ENCODE measurements at places on chromosomes 2 and 18.

DNA sequence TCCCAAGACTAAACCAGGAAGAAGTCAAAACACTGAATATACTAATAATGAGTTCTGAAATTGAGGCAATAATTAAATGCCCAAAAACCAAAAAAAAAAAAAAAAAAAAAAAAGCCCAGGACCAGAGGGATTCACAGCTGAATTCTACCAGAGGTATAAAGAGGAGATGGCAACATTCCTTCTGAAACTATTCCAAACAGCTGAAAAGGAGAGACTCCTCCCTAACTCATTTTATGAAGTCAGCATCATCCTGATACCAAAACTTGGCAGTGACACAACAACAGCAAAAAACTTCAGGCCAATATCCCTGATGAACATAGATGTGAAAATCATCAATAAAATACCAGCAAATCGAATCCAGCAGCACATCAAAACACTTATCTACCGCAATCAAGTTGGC lies 108.5 kb upstream of the COL3A1 start:
- DNase-seq = no peak

DNA sequence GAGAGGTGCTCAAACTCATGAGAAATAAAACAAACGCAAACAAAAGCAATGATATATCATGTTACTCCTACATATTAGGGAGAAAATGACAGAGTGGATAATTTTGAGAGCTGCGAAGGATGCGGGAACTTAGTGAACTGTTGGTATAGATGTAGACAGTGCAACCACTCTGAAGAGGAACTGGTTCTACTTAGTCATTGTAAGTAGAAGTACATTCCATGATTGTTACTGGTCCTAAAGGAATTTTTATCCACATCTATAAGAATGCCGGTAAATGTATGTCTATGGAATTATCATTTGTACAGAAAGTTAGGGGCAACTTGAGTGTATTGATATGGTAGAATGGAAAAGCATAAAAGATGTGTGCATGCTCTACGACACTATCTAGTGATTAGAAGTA lies 1238.4 kb downstream of the LRP1B start:
- no peak for DNase-seq

GRCh38 chr2:54081574-54081973 lies 33.8 kb upstream of the ACYP2 start:
- no peak for DNase-seq

DNA sequence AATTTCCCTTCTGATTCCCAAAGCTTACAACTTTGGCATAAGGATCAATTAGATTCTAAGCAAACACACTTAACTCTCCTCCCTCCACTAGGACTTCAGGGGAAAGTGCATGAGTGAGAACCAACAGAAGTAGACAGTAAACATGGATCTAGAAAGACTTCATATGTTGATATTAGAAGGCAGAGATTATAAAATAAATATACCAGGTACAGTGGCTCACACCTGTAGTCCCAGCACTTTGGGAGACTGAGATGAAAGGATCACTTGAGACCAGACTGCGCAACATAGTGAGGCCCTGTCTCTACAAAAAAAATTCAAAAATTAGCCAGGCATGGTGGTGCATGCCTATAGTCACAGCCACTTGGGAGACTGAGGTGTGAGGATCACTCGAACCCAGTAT lies 15.9 kb downstream of the NBEAL1 start:
- no peak for DNase-seq

GRCh38 chr18:31686986-31687928 lies 2.9 kb upstream of the B4GALT6 start:
- DNase-seq = no peak

DNA sequence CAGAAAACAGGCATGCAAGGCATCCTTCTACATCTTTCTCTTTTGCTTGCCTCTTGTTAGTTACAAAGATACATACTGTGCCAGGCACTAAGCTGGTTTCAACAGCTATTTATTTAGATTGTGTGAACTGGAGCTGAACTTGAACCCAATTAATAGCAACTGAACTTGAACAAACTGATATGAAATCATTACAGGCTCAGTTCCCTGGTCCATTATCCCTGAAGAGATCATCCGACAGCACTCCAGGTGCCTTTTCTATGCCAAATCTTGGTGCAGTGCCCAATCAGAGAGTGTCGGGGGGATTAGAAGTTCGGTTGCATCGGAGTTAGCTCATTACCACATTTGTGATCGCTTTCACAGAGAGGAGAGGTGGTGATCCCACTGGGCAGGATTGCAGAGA lies 477.6 kb downstream of the PARD3B start:
- DNase-seq = no peak

GRCh38 chr2:238864207-238865014 lies 16.5 kb downstream of the TWIST2 start:
- DNase-seq = no peak

DNA sequence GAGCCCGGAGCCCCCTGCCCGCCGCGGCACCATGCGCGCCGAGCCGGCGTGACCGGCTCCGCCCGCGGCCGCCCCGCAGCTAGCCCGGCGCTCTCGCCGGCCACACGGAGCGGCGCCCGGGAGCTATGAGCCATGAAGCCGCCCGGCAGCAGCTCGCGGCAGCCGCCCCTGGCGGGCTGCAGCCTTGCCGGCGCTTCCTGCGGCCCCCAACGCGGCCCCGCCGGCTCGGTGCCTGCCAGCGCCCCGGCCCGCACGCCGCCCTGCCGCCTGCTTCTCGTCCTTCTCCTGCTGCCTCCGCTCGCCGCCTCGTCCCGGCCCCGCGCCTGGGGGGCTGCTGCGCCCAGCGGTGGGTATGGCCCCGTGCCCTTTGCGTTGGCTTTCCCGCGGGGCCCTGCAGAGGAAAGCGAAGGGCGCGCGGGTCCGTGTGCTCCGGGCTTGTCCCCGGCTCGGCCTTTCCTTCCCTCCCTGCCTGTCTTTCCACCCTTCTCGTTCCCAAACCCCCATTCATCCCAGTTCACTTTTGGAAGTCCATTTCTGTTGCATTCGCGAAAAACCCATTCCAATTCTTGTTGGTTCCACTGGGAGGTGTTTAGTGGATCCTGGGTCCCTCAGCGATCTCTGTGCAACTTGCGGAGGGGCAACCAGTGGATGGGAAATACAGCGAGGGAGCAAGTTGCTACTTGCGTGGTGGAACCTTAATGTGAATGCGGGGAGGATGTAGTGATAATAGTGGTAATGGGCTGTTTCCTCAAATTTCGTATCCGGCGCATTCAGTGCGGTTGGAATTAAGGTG lies 599 bp downstream of the ADAM23 start:
- no peak for DNase-seq

GRCh38 chr2:97712693-97713295 lies 582 bp upstream of the ZAP70 start:
- no peak for DNase-seq

DNA sequence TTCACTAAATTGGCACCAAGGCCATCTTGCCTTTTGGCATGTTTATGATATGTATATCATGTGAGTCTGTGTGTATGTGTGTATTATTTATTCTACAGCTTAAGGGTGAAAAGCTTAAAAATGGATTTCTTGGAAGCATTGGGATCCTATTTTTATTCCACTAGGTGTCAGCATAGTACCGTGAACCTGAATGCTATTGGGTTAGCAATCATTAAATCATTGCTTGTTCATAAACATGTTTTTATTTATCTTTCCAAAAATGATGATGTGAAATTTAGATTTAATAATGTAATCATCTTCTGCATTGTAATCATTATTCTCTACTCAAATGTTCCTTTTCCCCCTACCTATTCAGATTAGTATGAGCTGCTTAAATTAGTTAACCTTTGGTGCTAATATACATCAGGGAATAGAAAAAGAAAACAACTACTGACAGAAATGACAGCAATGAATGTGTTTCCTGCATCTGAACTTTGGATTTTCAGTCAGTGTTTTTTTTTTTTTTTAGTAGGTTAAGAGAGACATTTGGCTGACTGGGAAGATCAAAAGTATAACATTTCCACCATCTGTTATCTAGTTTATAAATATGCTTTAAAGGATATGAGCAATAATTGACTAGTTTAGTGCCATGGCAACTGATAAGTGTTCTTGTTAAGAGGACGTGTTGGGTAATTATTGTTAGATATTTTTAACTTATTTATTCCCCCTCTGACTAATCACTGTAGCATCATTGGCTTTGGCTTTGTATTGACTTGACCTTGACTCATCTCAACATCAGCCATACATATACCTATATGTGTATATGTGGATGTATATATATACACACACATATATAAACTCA lies 14.1 kb upstream of the ZSWIM2 start:
- no peak for DNase-seq

DNA sequence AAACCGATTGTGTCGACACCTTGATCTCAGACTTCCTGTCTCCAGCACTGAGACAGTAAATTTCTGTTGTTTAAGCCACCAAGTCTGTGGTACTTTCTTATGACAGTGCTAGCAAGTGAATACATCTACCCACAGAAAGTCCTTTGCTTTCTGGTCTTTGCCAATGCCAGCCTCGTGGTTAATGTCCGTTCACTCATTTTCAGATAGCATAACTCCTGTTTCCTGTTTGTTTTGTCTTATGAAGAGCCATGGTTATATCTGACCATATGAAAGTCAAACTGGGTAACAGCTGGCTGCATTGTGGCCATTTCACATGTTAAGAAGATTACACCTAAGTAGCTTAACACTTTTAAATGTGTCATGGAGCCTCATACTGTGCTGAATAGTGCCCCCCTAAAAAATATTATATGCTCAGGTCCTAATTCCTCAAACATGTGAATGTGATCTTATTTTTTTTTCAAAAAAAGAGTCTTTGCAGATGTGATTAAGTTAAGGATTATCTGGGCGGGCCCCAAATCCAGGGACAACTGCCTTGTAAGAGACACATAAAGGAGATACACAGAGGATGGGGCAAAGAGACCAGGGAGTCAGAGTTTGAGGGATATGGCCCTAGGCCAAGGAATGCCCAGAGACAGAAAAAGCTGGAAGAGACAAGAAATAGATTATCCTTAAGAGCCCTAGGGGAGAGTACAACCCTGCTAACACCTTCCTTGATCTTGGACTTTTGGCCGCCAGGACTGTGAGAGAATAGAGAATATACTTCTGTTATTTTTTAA lies 118.0 kb downstream of the KCNE4 start:
- DNase-seq = no peak

DNA sequence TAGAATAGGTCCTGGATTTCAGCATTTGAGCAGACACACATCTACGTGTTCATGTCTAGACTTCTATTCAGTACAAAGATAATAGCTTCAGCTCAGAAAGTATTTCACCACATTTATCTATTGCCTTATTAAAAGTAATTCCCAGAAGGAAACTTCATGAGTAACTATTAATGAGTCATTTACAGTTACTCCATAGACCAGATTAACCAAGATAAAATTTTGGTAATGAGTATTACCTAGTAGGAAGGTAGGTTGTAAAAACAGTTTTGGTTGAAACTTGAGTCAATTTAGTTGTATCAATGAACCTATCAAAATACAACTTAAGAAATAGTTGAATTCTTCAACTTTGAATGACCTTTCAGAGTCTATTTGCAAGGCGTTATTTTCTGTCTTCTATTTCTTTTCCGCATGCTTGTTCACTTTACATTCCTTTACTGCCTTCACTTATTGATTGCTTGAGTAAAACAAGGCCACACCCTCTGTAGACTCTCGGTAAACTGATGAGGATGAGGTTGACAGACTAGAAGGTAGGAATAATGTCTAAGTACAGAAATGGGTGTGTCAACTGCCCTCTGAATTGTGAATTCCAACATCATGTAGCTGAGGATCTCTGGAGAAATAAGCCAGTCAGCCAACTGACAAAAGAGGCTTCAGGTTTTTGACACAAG lies 1165.6 kb upstream of the ZEB2 start:
- no peak for DNase-seq

- DNase-seq = no peak
Measured at GRCh38 chr2:149991576-149991975, 404.0 kb upstream of the MMADHC start.
